ENCODE measurements at places on chromosomes 4 and X. TPM values are rescaled to one million over a fixed set of nuclear protein-coding genes. Genes with fewer than 3 reads are reported as not detected.

- DNase-seq: no peak
Measured at GRCh38 chrX:55099162-55099561, 10.3 kb downstream of the PAGE2 start.

Gene SERTM2
- total RNA-seq: 1.3 TPM

Gene CTAG2
- total RNA-seq: not detected

DNA sequence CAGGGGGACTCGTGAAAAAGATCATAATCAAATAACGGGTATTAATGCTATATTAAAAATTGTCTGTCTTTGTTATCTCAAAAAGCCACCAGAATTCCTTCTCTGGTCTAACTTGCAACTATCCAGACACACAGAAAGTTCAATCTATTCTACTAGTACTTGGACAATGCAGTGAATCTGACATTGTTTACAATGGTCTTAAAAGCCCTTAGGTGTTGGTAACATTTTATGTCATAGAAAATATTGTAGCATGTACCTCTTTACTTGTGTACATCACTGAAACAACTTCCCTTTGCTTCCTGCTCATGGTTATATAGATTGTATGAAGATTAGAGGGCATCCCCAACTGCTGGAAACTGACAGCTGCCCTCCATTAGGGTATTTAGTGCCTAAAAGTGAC, 71.1 kb upstream of the PPP3CA start:
- DNase-seq: no peak

Gene NKX6-1
- under 0.01 TPM for total RNA-seq

Gene RAB39B
- total RNA-seq: 0.43 TPM

Gene CLCN3
- total RNA-seq: 27.1 TPM

Gene IL1RAPL2
- 0.32 TPM for total RNA-seq

Gene SLC34A2
- total RNA-seq: not detected

Gene CYLC1
- not detected for total RNA-seq

Gene IL21
- not detected for total RNA-seq

DNA sequence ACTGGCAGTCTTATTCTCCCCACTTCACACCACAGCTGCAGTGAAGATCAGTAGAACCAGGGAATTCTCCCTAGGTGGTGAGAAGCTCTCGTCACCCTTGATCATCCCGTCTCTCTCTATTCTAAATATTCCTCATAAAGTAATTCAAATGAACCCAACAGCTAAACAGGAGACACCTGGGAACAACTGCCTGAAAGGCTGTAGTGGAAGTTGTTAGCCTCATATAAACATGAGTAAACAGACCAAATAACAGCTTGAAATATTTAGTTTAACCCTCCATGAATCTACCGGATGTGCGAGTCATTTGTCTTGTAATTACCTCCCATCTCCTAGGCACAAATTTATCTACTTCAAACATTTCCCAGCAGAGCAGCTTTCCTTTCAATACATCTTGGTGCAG, 30.4 kb upstream of the APELA start:
- no peak for DNase-seq

Gene UGT2B10
- not detected for total RNA-seq

DNA sequence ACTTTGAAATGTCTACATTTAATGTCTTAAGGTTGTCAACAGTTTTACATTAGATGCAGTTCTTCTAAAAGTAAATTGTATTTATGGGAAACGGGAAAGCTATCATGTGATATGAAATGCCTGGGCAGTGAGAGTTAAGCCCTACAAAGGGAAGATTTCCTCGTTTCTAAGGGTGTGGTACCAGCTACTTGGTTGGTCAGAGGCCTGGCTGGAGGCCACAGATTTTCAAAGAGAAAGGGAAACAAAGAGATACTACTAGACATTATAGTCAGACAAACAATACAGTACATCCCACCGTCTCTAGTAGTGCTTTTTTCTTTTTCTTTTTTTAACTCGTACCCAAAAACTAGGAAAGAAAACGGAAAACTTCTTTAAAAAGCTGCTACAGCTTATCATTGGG, 467.8 kb downstream of the PCDH7 start:
- no peak for DNase-seq

Gene TMEM31
- total RNA-seq: 0.32 TPM

Gene ERAS
- not detected for total RNA-seq

Gene LRCH2
- 5.8 TPM for total RNA-seq

- DNase-seq: no peak
Measured at GRCh38 chrX:85907316-85907715, 140.0 kb downstream of the CHM start.

- no peak for DNase-seq
Measured at GRCh38 chr4:182746876-182747275, 170.3 kb downstream of the DCTD start.

DNA sequence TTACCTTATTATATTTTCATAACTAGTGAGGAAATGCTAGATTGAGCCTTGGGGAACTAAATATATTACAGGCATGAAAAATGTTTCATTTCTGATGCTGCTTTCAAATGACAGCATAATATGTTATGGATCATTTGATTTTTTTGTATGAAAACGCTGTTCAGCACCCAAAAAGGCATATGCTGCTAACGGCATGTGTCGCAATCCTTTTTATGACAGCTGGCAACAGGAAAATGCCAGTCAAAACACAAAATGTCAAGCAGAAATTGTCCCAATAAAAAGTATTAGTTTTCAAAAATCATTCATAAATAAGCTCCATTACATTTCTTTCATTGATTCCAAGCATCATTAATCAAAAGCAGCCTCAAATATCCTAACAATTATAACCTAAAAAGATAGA, 1244.5 kb downstream of the PCDH7 start:
- DNase-seq: no peak

GRCh38 chr4:123809864-123810263, 413.3 kb downstream of the SPRY1 start:
- no peak for DNase-seq

Gene SPATA18
- total RNA-seq: 18.1 TPM

Gene PLP1
- under 0.01 TPM for total RNA-seq

DNA sequence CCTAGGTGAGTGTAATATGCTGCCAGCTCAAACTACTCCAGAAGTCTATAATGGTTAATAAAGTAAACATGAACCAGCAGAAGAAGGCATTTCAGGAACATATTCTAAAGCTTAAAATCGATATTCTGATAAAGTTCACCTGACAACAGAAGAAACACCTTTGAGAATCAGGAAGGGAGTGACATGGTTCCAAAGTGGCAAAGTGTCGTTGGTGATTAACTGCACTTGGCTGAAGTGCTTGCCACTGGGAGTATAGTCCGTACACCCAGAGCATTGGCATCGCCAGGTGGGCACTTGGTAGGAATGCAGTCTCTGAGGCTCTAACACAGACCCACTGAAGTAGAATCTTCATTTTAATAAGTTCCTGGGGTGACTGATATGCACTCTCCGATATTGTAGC, 76.0 kb upstream of the H2AZ1 start:
- no peak for DNase-seq

Gene HSD17B11
- total RNA-seq: 24.2 TPM

Gene EVC2
- 11.9 TPM for total RNA-seq

GRCh38 chr4:99648321-99648720, 9.3 kb downstream of the C4orf54 start:
- no peak for DNase-seq

DNA sequence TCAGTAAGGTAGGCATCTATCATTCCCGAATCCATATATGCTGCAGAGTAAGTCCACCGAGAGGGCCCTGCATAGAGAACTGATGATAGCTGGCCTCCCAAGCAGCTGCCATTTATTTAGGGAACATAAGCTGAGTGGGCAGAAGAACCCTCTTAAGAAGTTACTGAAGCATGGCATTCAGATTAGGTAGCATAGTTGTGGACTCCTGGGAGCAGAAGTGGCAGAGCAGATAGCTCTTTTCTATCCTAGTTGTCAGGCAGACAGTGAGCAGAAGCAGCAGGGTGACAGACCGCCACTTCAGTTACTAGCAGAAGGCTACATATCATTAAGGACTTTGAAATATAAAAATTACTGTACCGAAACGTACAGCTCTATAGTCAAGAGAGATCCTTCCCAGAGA, 454.7 kb downstream of the PPP4R3C start:
- DNase-seq: no peak

DNA sequence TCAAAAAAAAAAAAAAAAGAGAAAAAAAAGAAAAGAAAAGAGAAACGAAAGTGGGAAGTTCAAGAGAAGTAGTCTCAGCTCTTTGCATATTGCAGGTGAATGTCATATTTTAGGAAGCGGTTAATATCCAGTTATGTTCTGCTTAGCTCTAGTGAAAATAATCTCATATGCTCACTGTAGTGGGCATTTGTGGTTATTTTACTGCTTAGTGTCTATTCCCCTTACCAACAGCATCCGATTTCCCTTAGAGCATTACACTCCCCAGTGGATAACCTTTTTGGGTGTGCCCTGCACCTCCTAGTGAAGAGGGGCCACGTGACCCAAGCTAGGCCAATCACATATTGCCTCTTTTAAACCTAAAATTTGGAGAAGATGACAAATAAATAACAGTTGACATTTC, 111.2 kb upstream of the ZNF827 start:
- DNase-seq: no peak

Gene PABPC1L2B
- not detected for total RNA-seq

DNA sequence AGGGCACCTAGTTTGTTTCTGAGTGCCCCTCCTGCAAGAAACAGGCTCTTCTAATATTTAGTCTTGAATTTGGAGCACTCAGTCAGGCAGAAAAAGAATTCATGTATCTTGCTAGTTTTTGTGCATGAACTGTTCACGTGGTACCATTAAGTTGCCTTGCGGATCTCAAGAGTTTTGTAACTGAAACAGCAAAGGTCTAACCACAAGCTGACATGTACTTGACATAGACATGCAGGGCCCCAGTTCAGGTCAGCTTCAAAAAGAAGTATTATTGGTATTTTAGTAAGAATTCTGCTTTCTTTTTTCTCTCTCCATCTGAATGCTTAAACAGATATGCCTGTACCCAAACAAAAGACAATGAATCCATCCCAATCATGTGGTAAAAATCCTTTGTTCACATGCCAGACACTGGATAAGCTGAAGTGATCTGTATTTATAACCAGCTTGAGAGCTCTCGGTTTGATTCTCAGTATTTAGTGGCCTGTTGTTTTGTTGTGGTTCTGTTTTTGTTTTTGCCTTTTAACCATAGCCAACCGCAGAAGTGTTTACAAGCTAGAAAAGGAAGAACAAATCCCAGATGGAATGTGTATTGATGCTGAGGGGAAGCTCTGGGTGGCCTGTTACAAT, 13.0 kb downstream of the RGN start:
- peak; percentile 73 for DNase-seq

DNA sequence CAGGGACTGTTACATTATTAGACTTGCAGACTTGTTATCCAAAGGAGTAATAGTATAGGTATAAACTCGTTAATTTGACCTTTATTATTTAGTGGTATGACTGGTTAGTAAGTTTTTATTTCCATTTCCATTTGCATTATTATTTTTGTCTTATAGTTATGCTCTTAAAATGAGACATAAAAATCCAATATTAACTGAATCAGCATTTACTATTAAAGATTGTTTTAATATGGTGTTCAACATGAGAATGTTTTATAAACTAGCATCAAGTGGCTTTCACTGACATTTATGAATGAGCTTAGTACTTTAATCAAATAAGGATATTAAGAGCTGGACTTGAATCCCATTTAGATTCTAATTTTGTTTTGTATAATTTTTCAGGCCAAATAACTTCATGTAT, 228.1 kb upstream of the HAND2 start:
- no peak for DNase-seq

Gene PABPC5
- total RNA-seq: 1.3 TPM

DNA sequence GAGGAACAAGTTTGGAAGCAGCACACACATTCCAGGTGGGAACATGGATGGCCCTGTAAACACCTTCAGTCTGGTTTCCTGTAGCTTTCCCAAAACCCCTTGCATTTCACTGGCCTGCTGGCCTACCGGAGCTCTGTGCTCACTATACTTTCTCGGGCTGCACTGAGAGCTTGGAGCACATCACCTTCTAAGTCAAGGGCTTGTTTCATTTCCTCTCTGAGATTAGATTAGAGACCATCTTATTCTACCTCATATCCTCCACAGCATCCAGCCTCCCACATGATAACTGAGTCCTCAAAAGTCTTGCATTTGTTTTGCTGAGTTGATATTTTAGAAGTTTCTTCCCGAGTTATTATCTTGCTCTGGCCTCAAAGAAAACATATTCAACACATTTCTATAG, 147.7 kb downstream of the RASL11B start:
- no peak for DNase-seq

Gene CCNQ
- total RNA-seq: 42.8 TPM

Gene GAGE2A
- total RNA-seq: not detected

GRCh38 chr4:148445071-148445859, 3.1 kb upstream of the NR3C2 start:
- DNase-seq: no peak

DNA sequence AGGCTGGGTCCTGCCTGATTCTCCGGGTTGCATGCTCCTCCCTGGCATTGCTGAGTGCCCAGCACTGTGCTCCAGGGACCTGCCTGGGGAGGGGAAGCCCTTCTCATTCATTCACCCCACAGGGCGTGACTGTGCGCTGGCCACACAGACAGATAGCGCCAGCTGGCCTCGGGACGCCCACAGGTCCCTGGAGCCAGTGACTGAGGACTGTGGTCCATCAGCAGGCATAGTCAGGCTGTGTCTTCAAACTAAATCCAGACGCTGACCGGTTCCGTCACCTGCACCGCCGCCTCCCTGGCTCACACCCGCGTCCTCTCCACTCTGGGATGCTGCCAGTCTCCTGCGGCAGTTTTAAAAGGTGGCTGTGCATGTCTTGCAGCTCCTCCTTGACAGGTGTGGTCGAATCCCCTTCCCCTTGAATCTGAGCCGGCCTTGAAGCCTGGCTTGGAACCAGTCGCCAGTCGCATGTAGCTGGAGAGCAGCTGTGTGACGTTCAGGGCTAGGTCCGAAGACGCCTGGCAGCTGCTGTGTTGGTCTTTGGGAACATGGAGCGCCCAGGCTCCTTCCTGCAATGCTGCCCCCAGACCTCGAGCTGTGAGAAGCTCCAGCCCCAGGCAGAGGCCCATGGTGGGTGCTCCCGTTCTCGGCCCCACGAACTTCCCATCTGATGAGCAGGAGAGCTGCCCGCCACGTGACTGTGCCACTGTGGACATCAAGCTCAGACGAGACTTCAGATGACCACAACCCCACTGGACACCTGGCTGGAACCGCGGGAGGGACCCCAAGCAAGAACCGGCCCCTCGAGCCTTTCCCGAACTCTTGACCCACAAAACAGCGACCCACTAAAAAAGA, 94.1 kb downstream of the ADRA2C start:
- no peak for DNase-seq

Gene FGF16
- not detected for total RNA-seq

Gene AMOT
- 15.1 TPM for total RNA-seq

DNA sequence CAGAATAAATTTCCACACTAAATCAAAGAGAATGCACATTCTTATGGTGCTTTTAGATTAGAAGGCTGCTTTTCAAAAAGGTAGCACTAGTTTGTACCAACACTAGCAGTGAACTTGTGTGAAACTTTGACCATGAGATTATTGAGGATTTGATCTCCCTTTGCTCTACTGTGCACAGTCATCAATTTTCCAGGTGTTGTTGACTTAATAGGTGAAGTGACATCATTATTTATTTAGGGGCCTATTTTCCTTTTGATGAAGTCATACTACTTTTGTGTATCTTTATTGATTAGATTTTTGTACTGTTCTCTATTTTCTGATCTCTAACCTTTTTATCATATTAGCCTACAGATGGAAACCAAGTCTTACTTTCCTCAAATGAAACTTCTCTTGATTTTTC, 507.9 kb upstream of the LCORL start:
- DNase-seq: no peak

Gene AREG
- total RNA-seq: not detected
